ENCODE measurements at places on chromosomes 7 and 10.

- DNase-seq = no peak
These were observed 34.4 kb downstream of the MXI1 start for GRCh38 chr10:110241841-110242240.

GRCh38 chr7:107463139-107464078, 6.4 kb upstream of the GPR22 start:
- DNase-seq = peak; percentile 76

DNA sequence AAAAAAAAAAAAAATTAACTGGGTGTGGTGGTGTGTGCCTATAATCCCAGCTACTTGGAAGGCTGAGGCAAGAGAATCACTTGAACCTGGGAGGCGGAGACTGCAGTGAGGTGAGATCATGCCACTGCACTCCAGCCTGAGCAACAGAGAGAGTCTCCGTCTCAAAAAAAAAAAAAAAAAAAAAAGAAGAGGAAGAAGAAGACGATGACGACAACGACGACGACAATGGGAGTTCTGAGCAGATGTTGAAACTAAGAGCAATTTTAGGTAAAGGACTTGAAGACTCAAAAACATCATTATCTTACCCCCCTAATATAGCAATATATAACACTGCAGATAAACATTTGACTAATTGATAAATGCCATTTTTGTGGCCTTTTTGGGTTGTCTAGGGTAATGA, 39.5 kb upstream of the PPP1R17 start:
- no peak for DNase-seq

DNA sequence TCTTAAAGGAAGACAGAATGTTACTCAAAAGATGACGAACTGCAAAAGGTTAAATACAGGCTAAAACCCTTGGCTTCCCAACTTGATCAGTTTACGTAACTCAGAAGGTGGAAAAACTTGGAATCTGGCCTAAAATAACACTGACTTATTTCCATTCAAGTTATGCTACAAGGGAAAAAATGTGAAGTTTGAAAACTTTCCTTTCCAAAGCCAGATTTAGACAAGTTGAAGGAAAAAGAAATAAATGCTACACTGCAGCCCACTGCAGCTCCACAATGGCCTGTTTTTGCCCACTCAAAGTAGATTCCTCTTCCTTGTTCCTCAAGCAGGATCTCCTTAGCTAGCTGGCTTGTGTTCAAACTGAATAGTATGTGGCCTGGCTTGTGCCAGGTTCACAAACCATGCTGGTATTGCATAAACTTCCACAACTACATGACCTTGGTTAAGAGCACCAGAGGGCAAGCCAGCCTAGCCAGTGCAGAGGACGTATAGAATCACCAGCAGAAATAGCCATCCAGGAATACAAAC, 166.2 kb downstream of the CPEB3 start:
- DNase-seq = peak; percentile 73

GRCh38 chr7:148173369-148173768, 417.2 kb upstream of the C7orf33 start:
- no peak for DNase-seq

- no peak for DNase-seq
These were observed 91.4 kb upstream of the KLF6 start for GRCh38 chr10:3876350-3876962.

DNA sequence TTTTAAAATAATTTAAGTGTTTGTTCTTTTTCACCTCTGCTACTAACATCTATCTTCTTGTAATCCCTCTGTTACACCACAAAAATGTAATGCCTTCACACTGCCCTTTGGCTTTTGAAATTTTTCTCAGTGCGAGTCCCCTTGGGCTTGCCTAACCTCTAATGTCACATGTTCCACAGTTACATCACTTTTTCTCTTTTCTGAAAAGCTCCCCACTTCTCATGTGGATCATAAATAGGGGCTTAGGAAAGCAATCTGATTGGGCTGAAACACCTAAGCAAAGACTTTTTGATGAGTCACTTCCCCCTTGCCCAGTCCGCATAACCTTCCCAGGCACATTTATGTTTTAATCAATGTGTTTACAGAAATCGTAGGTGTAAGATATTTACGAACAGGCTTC, 288.2 kb downstream of the IPMK start:
- peak; percentile 48 for DNase-seq

DNA sequence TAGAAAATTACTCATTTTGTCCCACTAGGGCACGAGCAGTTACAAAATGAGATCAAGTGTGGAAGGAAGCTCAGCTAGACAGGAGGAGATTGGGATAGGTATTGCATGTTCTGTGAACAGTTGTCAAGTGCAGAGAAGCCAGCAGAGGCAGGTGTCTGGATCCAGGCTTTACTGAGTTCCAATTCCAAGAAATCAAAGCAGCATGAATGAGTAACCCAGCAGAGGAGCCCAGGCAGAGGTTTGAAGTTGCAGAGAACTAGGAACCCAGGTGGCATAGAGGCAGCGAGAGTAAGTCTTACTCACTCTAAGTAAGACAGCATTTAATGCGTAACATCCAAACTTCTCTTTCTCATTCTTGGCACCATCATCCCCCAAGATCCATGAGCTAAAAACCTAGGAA, 11.8 kb downstream of the MRC1 start:
- DNase-seq = no peak

GRCh38 chr7:121344497-121344896, 15.7 kb downstream of the WNT16 start:
- DNase-seq = no peak

GRCh38 chr10:116403740-116404250, 23.9 kb upstream of the PNLIPRP3 start:
- peak; percentile 12 for DNase-seq

- peak; percentile 31 for DNase-seq
These were observed 163.1 kb downstream of the PRKCQ start for GRCh38 chr10:6416892-6417512.

GRCh38 chr7:155280446-155281397, 17.0 kb upstream of the INSIG1 start:
- DNase-seq = no peak

GRCh38 chr10:124160176-124160575, 66.8 kb upstream of the CHST15 start:
- no peak for DNase-seq

DNA sequence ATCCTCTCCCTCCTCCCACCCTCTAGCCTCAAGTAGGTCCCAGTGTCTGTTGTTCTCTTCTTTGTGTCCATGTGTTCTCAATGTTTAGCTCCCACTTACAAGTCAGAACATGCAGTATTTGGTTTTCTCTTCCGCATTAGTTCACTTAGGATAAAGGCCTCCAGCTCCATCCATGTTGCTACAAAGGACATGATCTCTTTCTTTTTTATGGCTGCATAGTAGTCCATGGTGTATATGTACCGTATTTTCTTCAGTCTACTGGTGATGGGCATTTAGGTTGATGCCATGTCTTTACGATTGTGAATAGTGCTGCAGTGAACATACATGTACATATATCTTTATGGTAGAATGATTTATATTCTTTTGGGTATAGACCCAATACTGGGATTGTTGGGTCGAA, 1.6 kb upstream of the GOT1 start:
- DNase-seq = no peak

GRCh38 chr10:30436191-30436611, 2.2 kb downstream of the MAP3K8 start:
- peak; percentile 71 for DNase-seq

DNA sequence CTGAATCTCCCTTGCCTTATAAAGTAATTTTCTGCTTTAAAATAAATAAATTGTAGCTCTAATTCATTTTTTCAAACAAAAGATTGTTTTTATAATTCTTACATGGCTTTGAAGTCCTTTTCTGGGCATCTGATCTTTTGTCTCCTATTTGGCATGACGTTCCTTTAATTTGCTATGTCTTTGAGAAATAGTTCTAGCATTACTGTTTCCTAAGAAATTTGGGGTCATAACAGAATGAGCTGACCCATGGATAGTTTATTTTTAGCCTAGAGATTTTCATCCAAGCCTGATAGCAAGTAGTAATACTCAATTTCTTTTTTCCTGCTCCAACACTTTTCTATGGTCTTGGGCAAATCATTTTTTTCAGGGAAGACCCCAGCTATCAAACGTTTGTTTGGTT, 31.4 kb downstream of the CCDC71L start:
- peak; percentile 55 for DNase-seq

DNA sequence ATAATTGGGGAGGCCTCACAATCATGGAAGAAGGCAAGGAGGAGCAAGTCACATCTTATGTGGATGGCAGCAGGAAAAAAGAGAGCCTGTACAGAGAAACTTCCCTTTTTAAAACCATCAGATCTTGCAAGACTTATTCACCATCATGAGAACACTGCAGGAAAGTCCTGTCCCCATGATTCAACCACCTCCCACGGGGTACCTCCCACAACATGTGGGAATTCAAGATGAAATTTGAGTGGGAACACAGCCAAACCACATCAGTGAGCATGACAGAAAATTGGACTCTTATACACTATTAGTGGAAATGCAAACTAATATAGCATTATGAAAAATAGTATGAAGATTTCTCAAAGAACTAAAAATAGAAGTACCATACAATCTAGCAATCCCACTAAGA, 271.2 kb downstream of the MAGI2 start:
- DNase-seq = peak; percentile 95

GRCh38 chr10:122249303-122249850, 21.7 kb upstream of the BTBD16 start:
- DNase-seq = no peak

GRCh38 chr10:113666682-113667252, 2.9 kb upstream of the NRAP start:
- peak; percentile 31 for DNase-seq

DNA sequence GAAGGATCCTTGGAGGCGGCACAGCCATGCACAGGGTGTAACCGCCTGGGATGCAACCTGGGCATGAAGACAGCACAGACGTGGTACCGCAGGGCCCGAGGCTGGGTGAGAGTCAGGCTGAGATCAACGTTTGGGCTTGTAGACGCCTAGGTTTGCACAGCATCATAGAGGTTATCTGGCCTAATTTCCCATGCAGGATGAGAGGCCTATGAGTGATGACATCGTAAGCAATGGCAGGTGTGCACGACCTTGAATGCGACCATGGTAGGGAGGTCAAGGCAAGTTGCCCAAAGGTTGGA, 7.5 kb downstream of the CALML3 start:
- no peak for DNase-seq

DNA sequence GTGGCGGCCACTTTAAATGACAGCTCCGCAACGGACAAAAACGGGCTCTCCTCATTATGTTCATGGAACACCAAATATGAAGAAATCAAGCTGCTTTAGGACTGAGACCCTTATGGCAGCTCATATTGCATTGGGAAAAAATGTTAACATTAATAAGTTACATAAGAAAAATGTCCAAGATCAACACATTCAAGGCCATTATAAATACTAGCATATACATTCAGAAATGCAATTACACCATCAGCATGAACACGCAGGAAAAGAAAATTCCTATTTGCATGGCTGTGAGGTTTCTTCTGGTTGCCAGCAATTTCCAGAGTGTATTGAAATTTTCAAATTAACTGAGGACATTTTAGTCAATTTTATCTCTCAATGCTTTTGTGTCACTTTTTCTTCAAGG, 374.1 kb upstream of the NRP1 start:
- no peak for DNase-seq

- DNase-seq = peak; percentile 52
These were observed 130.4 kb downstream of the HIBADH start for GRCh38 chr7:27532314-27532713.

GRCh38 chr7:25546306-25546705, 318.0 kb upstream of the NPVF start:
- no peak for DNase-seq

DNA sequence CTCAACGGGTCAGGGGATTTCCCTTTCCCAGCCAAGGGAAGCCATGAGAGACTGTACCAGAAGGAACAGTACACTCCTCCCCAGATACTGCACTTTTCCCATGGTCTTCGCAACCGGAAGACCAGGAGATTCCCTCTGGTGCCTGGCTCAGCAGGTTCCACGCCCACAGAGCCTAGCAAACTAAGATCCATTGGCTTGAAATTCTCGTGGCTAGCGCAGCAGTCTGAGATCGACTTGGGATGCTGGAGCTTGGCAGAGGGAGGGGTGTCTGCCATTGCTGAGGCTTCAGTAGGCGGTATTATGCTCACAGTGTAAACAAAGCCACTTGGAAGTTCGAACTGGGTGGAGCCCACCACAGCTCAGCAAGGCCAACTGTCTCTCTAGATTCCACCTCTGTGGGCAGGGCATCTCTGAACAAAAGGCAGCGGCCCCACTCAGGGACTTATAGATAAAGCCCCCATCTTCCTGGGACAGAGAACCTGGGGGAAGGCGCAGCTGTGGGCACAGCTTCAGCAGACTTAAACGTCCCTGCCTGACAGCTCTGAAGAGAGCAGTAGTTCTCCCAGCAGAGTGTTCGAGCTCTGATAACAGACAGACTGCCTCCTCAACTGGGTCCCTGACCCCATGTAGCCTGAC, 29.6 kb downstream of the SLC16A12 start:
- DNase-seq = no peak

- no peak for DNase-seq
These were observed 16.6 kb downstream of the WDFY4 start for GRCh38 chr10:48701139-48701901.

- DNase-seq = peak; percentile 84
These were observed 73.8 kb upstream of the PRLHR start for GRCh38 chr10:118669020-118669791.

GRCh38 chr10:78028438-78029268, 662 bp downstream of the POLR3A start:
- DNase-seq = no peak

DNA sequence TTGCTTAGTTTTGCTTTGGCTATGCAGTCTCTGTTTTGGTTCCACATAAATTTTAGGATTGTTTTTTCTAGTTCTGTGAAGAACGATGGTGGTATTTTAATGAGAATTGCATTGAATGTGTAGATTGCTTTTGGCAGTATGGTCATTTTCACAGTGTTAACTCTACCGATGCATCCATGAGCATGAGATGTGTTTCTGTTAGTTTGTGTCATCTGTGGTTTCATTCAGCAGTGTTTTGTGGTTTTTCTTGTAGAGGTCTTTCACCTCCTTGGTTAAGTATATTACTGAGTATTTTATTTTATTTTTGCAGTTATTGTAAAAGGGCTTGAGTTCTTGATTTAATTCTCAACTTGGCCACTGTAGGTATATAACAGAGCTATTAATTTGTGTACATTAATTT, 78.2 kb upstream of the ZNF92 start:
- no peak for DNase-seq

DNA sequence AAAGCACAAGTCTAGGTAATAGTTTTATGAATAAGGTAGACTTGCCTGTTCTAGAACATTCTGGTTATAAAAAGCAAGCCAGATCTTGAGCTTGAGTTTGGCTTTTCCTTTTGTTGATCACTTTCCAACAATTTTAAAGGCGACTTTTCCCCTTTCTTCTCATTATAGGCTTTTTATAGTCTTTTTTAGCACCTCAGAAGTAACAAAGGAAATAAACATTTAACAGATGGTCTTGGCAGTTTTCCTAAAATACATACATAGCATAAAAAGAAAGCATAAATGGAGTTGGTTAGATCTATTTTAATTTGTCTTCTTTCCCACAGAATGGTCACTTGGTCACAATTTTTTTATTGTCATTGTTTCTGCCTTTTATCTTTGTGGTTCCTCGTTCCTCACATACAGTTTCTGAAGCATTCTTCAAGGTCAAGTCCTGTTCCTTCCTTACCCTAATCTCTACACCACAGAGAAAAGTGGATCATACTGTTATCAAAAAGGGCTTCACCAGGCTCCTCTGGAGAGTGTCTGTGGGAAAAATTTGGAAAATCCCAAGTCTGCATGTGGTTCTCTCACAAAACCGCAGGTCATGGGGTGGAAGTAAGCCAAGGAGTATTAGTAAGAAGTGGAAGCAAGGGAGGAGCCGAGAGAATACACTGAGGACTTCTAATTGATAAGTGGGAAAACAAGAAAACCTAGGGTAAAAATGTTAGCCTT, 31.3 kb downstream of the THNSL1 start:
- peak; percentile 81 for DNase-seq

All from fibroblast of upper back skin (primary cell).